ENCODE measurements at places on chromosomes 5 and 9.
A peak's percentile ranks its signal among the peaks of the same experiment; 100 is the strongest.

GRCh38 chr9:109901201-109901600, 121.2 kb downstream of the PALM2AKAP2 start:
- no peak for DNase-seq

DNA sequence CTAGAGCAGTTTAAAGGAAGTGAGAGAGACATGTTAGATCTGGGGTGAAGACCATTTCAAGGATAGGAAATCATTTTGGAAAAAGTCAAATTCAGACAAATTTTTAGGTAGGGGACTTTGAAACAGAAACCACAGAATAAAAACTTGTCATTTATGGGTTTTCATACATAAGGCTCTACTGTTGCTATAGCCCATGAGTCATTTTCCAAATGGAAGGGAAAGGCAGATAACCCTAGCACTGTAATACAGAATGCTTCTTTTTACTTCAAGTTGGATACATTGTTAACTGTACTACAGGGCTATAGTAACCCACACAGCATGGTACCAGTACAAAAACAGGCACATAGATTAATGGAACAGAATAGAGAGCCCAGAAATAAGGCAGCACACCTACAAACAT, 455.4 kb downstream of the EBF1 start:
- no peak for DNase-seq

DNA sequence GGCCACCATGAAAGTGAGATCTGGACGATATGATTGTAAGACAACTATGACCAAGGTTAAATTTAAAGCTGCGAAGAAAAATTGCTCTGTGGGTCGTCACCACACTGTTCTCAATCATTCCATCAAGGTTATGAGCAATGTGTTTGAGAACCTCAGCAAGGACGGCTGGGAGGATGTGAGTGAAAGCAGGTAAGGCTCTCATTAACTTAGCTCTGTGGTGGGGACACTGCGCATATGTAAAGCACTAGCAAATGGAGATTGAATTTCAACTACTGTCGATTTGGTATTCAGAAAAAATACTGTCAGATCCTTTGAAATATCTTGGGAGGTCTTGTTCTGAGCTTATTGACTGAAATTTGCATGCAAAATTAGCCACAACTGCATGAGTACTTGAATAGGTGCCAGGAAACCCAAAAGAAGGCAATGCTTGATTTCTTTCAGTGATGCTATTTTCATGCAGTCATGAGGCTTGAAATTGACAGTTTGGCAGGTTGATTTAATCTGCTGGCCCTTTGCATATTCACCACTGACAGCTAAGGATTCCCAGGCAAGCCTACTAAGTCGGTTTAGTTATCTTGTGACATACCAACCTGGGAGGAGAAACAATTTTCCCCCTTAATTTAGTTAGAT, 183.9 kb upstream of the SH3GL2 start:
- DNase-seq: no peak

DNA sequence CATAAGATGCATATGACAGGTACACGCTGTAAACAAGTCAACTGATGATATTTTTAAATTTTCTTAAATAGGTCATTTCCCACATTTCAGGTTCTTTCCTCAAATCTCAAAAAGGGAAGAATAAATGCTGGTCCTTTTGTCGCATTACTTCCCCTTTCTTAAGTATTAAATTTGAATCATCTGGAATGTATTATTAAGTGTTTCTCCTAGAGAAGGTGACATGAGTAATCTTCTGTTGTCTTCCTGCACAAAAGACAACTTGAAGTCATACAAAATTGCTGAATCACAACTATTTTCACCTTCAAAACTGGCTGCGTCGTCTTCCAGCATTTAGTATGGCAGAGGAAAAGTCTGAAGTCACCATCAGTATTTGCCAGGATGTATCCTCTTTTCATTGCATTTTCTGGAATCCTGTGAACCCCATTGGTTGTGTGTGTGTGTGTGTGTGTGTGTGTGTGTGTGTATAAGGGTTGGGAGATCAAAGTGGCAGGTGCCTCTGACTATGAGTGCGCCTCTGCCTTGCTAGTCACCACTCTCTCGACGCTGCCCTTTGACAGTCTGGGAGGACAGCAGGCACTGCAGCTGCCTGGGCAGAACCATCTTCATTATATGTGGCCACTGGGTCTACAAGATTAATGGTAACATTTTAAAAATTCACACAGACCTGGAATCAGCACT, 86.9 kb downstream of the MVB12B start:
- no peak for DNase-seq

- DNase-seq: no peak
Measured at GRCh38 chr9:111857555-111858211, 38.9 kb upstream of the UGCG start.

GRCh38 chr9:86201474-86202337, 57.8 kb downstream of the C9orf153 start:
- DNase-seq: no peak

DNA sequence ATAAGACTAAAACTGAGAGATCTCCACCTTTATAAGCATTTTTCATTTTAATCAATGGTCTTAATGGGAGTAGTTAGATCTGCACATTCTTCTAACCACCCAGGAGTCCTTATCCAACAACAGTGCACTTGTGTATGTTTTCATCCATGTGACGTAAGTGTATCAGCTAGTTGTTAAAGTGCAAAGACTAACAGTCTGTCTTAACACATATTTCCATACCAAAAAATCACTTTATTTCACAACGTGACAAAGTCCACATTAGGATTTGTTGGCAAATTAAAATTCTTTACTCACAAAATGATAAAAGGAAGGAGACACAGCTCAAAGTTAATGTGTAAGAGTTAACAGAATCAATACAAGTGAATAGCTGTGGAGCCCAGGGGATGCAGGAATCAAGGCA, 1.9 kb upstream of the SMC2 start:
- no peak for DNase-seq

DNA sequence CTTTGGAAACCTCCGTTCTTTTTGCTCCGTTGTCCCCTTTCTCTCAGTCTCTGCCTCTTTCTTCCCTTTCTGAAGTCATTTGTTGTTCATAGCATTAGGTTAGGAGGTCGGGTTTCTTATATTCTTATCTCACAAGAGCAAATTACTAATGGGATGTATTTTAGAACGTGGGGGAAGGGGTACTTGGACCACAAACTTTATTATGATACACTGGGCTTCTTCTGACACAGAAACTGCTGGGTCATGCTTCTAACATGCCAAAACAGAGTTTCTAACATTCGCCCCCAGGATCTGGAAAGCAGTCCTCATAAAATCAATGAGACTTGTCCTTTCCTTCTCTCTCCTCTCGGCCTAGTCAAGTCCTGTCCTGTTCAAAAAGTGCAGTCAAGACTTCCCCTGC, 334.4 kb downstream of the GADD45G start:
- no peak for DNase-seq

DNA sequence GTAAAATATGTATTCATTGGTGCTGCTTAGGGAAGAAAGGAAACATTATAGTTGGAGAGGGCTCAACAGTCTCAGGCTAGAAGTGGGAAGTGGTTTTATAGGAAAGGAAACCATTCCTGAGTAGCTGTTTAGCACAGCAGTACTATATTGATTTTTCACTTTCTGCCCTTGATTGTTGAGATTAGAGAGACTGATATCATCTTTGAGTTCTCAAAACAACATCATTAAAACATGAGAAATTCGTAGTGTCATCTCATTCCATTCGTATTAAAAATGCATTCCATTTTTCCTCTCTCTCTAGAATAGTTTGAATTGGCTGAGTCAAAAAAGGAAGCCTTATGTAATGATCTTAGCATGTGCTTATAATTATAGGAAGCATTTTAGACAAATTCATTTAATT, 14.1 kb downstream of the POLR3G start:
- no peak for DNase-seq

GRCh38 chr5:123423278-123424149, at the start of gene CEP120:
CEP120 (minus strand) TSS chr5:123423403; CDS start chr5:123422998, 405 bp downstream.
- DNase-seq: peak; percentile 98

- no peak for DNase-seq
Measured at GRCh38 chr9:122179690-122180074, 20.0 kb downstream of the MORN5 start.

DNA sequence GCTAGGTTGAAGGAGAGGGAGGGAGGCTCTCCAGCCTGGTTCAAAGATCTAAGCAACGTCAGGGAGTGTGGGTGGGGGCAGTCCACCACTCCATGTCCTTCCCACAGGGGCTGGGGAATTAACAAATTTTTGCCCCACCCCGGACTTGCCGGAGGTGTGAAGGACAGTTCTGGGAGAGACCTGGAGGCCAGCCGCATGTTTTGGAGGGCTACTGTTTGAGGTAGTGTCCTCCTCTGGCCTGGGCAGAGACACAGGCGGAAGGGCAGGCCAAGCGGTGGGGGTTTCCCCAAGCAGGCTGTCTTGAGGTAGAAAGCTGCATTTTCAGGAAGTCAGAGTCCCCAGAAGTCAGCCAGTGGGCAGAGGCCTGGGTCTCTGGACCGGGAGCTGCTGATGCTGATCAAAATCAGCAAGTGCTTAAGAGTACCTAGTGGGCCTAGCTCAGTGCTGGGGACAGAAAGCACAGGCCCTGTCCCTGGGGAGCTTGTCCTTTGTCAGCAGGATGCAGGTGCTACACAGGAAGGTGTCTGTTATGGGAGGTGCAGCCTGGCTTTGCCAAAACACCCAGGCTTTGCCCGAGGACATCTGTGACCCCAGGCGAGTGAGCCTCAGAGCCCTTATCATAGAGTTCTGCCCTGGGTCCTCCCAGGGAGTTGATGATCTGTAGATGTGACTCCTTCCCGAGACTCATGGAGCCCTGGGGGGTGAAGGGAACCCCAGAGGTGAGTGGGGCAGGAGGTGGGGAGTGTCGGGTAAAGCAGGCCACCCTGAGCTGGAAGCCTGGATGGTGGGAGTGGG, 18.5 kb downstream of the JADE2 start:
- peak; percentile 49 for DNase-seq

DNA sequence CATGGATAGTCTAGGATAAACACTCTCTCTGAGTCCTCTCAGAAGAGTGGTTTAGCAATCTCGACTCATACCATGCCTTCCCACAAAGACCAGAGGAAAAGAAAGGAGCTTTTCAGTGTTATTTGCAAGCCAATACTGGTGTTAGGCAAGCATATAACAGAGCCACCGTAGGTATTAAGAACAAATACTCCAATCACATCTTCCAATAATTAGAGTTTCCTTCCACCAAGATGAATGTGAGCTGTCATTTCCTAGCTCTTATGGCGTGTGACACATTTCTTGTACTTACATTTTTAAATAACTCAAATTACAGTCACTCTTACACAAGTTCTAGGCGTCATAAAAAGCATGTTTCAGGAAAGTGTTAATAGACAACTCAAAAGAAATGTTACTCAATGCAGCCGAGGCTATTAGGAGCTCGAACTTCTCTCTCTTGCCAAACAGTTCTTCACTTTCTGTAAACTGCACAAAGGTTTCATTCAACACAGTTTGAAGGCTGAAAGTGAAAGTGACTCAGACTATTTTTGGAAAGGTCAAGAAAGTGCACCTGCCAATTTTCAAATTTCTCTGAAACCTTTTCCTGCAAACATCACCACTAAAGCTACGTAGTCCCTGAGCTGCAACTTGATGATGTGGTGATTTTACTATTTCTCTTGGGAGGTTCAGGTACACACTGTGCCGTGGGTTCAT, 153.8 kb downstream of the AUH start:
- peak; percentile 40 for DNase-seq

- no peak for DNase-seq
Measured at GRCh38 chr5:172145870-172146747, 41.9 kb downstream of the STK10 start.

DNA sequence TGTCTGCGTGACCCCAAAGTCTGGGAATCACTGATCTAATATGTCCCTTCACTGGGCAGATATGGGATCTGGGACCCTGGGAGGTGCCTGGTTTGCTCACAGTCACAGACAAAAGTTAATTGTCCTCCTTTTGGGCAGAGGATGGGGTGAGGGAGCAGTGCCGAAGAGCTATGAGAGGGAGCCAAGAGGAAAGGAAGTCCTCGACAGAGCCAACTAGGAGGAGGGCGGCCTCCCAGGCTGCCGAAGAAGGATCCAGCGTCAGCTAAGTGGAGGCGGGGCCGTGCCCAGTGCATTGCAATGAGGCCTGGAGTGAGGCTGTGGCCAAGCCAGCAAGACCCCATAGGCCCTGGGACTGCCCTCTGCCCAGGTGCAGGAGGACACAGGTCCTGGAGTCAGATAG, 11.4 kb downstream of the AIF1L start:
- no peak for DNase-seq

DNA sequence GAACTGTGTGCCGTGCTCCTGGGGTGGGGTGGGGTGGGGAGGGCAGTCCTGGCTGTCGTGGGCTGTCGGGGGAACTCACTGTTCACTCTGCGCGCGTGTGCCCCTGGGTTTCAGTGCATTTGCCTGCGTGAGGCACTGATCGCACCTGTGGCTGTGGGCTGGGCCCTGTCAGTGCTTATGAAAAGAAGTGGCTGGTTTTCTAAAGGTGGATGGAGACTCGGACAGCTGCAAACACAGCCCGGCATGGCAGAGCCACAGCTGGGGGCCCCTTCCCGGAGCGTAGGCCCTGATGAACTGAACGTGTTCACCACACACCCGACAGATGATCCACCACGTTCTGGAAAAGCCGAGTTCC, 42.7 kb downstream of the NKD2 start:
- no peak for DNase-seq

DNA sequence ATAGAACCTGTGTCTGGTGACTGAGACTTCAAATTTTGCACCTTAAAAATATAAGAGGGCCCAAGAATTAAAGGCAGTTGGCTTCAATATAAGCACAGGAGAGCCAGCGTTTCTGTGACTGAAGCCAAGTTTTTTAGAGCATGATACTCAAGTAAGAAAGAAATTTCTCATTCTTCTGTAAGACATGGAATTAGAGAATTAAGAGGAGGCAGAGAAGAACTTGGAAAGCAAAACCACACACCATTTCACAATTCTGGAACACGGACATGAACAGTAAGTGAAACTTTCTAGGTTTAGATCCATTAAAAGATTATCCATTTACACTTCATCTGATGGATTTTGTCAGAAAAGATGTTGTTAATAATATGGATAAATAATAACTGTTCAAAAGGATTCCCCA, 8.9 kb upstream of the AGXT2 start:
- DNase-seq: no peak

DNA sequence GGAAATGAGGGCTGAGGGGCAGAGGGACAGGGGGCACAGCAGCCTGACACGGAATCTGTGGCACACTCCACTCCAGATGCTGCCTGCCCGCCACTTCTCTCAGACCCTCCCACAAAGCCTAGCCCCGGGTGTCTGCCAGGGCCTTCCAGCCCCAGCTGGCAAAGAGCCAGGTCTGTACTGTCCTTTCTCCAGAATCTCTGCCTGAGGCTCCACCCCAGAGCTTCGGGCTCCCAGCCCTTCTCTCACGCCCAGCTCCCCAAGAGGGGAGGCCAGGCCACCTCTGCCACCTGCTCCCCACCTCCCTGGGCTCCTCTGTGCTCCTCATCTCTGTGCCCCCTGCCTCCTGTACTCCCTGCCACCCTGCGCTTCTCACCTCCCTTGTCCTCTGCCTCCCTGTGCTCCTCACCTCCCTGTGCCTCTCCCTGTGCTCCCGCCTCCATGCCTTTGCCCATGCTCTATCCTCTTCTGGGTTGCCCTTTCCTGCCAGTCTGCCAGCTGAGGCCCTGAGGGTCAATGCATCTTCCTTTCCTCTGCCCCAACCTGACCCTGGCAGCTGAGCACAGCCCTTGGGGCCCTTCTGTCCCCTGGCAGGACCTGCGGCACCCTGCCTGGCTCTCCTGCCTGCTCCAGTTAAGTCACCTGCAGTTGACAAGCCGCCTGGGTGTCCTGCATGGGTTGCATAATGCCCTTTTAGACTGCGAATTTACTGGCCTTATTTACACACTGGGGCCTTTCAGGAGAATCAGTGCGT, 36.4 kb downstream of the RASGEF1C start:
- no peak for DNase-seq

GRCh38 chr5:160118349-160119141, 705 bp downstream of the PWWP2A start:
- DNase-seq: peak; percentile 58
